ENCODE measurements at places on chromosomes 5 and 9.

- DNase-seq: no peak
These were observed 160.9 kb upstream of the MVB12B start for GRCh38 chr9:126165755-126166154.

DNA sequence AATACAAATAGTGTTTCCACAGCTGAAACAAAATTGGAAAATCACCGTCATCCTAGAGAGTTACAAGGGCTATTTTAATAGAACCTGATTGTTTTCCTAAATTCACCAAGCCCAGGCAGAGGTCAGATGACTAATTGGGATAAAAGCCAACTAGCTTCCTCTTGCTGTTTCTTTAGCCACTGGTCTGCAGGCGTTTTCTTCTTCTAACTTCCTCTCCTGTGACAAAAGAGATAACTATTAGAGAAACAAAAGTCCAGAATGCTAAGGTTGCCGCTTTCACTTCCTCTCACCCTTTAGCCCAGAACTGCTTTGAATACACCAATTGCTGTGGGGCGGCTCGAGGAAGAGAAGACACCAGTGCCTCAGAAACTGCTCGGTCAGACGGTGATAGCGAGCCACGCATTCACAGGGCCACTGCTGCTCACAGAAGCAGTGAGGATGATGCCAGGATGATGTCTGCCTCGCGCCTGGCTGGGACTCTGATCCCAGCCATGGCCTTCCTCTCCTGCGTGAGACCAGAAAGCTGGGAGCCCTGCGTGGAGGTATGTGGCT lies at the start of gene TLR4:
Gene TLR4, plus strand, starts transcription at position 380 of the 552 bp plus-strand sequence. Its CDS starts 70 bp downstream, at position 450.
- DNase-seq: peak; percentile 88

- DNase-seq: no peak
These were observed 148.8 kb upstream of the ZNF608 start for GRCh38 chr5:124895236-124895635.

DNA sequence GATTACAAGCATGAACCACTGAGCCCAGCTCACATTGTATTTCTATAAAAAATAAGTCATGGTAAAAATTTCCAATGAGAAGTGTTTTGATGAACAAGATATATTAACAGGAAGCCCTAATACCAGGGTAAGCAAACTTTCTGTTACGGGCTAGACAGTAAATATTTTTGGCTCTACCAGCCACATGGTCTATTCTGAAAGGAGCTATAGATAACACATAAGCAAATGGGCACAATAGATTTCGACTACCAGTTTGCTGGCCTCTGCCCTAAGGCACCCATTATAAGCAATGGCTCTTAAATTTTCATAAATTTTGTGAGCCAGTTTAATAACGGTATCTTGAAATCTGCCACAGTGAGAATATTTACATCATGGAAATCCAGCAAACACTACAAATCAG lies 8.1 kb downstream of the UBQLN1 start:
- DNase-seq: no peak

DNA sequence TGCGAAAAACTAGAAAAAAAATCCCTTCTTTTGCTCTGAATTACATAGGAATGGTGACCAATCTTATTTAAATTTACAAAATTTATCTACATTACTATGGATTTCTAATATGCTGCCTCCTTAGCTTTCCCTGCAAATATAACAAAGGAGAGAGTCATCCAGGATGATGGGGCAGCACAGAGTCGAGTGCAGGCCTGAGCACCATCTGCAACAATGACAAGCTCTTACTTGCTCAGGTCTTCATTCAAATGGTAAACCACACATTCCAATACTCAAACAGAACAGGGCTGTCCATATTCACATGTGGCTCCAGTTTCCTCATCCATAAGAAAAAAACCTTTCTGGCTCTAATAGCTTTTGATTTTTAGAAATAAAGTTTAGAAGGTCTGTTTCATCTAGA lies 33.5 kb upstream of the ZNF354B start:
- no peak for DNase-seq

- DNase-seq: no peak
These were observed 159.8 kb upstream of the LHFPL2 start for GRCh38 chr5:78808380-78808779.

DNA sequence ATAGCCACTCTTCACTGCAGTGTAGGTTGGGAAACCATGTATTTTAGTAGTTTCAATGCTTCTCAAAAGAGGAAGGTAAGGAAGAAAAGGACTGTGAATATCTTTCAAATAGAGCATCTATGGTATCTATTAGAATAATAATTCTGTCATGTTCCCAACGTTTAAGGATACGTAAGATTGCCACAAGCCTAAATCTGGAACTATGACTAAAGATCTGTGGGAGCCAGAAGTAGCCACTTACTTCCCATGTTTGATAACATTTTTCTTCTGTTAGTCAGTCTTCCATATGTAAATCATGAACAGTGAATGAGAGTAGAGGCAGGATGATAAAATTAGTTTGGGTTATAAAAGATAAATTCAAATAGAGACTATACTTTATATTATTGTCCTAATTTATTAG lies 16.3 kb upstream of the MROH2B start:
- peak; percentile 78 for DNase-seq

- DNase-seq: no peak
These were observed 304.4 kb upstream of the SMC2 start for GRCh38 chr9:103789686-103790085.

DNA sequence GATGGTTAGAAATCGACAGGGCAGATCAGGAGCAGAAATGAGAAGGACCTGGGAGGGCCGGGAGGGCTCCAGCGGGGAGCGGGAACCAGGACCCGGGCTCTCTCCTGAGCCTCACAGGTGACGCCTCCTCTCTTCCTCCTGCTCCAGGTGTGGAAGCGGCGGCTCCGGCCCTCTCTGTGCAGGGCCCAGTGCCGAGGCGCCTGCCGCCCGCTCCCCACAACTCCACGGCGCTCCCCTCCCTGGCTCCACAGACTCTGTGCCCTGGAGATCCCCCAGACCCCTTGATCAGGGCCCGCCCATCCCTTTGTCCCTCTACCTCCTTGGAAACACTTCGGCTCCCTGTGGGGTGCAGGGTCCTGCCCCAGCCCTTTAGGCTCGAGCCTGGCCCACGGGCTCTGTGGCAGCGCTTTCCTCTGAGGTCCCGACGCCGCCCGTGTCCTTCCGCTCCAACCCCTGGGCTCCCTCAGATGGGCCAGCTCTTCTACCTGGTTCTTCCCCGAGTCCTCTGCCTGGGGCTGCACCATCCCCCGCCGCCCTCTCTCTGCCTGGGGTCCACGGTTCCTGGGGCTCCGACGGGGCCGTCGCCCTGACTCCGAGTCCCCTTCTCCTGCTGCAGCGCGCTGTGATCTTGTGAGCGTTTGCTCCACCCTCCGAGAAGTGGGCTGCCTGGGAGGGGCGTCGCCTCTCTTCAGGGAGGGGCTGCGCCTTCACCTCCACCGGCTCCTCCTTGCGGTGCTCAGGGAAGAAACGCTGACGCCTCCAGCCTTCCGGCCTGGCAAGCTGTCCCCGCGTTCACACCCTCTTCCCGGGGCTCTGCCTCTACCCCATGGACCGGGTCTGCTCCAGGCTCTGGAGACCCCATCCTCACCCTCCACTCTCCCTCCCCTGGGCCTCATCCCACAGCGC lies 22.4 kb upstream of the SLC6A3 start:
- no peak for DNase-seq

DNA sequence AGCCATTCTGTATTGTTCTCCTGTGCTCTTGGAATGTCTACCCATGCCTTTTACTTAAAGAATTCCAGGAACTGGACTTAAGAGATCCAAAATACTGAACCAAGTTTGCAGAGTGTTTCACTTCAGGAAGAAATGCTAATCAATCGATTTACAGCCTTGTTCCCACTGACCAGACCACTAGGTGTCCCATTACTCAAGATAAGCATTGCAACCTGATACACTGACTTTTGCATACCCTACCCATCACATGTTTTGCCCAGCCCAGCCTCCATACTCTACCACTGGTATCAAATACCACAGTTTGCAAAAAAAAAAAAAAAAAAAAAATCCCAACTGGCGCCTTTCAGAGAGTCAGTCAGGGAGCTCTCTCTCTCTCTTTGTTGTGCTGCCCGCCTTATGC lies 550.8 kb downstream of the CDH9 start:
- no peak for DNase-seq

GRCh38 chr5:140566665-140567064 lies 2.0 kb downstream of the SLC35A4 start:
- no peak for DNase-seq

DNA sequence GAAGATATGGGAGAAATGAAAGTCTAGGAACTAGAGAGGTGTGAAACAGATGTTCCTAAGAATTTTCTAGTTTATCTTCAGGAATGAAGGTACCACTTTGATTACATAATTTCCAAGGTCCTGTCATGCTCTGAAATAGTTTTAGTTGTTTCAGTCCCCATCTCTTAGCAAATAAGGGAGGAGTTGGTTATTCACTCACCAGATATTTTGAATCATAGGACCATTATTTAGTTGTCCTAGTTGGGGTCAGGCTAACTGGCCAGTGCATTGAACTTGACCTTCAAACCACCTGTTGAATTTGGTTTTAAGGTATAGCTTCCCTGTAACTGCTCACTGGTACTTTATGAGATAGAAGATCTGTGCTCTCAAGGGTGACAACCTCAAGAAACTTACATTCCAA lies 53.9 kb upstream of the TNFAIP8 start:
- DNase-seq: no peak

DNA sequence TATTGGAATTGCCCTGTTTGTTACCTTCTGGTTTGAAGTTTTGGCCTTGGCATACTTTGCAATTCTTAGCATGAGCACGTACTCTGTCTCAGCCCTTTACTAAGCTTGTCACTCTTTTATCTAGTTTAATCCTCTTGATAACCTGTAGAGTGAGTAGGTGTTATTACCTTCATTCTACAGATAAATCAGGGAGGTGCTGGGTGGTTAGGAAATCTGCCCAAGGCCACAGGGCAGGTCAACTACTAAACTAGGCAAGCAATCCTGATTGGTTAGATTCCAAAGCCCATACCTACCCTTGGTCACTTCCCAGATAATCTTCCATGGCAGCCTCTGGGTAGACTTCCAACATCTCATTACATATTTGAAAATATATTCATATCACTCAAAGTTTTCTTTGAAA lies 65.7 kb downstream of the PCSK5 start:
- no peak for DNase-seq

- DNase-seq: no peak
These were observed 193.5 kb downstream of the PLK2 start for GRCh38 chr5:58266402-58266801.

- peak; percentile 2 for DNase-seq
These were observed 39.8 kb downstream of the BARHL1 start for GRCh38 chr9:132622159-132622558.

DNA sequence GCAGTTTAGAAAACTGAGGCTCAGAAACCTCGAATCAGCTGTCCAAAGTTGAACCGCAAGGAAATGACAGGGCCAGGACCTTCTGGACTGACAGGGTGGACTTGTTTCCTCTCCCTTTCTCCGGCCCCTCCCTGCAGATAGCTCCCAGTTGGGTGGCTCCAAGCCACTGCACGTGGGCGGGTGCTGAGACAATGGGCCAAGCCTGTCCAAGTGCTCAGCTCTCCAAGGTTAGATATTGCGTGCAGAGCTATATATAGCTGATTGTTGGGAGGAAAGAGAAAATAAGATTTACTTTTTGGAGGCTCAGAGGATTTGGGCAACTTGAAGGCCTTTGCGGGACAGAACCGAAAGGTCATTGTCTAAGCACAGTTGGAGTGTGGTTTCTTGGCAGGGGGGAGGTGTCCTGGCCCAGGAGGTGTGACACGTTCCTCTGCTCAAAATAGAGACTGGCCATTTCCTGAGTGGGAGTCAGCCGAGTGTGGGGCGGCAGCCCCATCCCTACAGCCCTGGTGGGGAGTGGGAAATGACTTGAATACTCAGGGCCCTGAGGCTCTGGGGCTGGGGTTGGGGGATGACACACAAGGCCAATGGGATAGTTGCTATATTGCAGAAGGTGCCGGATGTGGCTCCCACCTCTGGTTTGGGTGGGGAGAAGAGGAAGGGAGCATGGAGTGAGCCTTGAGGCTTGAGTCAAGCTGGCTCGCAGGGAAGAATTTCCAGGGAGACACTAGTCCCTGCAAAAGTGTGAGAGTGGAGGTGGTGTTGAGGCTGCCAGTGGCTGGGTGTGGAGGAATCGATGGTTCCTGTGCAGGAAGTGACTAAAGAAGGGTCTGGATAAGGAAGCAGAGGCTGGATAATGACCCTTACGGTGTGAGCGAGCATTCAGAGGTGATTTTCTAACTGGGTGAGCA lies 44.4 kb upstream of the SMAD5 start:
- DNase-seq: peak; percentile 95

GRCh38 chr9:116589392-116590354 lies 97.4 kb upstream of the TRIM32 start:
- peak; percentile 54 for DNase-seq

- DNase-seq: no peak
These were observed 81.2 kb downstream of the MRPS27 start for GRCh38 chr5:72238712-72239445.

- DNase-seq: no peak
These were observed 288.5 kb upstream of the ANKH start for GRCh38 chr5:15160091-15160490.

- peak; percentile 23 for DNase-seq
These were observed 29.0 kb upstream of the CCDC112 start for GRCh38 chr5:115325296-115325959.

DNA sequence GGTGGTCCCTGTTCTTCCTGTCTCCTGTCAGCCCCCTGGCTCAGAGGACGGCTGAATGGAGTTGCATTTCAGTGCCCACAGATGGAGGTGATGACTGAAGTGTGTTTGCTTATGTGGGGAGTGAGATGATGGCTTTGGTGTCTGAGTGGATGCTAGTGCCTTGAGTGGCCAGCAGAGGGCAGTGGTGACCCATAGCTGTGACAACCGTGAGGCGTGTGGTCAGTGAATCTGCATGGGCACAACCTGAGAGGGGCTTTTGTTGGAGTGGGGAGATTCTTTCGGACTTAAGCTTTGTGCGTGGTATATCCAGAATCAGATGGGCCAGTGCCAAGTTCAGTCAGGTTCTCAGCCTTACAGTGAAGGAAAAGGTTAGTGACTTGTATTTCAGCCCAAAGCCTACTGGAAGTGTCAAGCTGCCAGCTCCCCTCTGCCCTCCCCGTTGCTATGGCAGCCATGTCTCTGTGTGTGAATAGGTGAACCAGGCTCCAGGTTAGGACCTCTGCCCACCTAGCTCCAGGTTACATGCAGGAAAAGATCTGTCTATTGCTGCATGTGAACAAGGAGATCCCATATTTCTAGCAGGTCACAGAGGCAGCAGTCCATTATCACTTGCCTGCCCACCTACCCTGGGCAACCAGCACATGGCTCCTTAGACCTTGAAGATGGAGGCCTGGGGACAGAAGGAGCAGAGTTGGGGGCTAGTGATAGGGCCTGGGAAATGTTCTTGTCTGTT lies 14.7 kb upstream of the CXXC5 start:
- DNase-seq: peak; percentile 78

GRCh38 chr5:169339869-169340268 lies 38.9 kb upstream of the SLIT3 start:
- DNase-seq: no peak

- no peak for DNase-seq
These were observed 76.9 kb downstream of the ST8SIA4 start for GRCh38 chr5:100826133-100826532.

DNA sequence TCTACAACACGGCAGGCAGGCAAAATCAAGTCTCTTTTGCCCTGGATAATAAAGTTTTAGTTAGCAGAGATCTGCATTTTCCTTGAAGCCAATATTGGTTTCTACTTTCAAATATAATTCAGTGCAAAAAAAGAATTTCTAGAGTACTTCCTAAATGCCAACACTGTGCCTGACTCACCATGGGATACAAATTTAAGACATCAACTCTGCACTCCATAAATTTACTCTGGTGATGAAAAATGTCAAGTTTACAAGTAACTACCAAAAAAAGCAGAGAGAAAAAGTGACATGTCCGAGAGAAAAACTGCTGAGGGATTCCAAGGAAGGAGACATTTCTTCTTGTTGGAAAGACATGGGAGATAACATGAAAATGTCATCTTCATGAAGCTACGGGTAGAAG lies 119.7 kb downstream of the RAPGEF6 start:
- DNase-seq: no peak

GRCh38 chr9:89493671-89494070 lies 4.2 kb downstream of the SEMA4D start:
- DNase-seq: no peak

Data from fibroblast of the aortic adventitia (primary cell).